ENCODE measurements at places on chromosomes 2 and 18. TPM values are rescaled to one million over a fixed set of nuclear protein-coding genes. Genes with fewer than 3 reads are reported as not detected.

The HOXD1 gene
- total RNA-seq = not detected

DNA sequence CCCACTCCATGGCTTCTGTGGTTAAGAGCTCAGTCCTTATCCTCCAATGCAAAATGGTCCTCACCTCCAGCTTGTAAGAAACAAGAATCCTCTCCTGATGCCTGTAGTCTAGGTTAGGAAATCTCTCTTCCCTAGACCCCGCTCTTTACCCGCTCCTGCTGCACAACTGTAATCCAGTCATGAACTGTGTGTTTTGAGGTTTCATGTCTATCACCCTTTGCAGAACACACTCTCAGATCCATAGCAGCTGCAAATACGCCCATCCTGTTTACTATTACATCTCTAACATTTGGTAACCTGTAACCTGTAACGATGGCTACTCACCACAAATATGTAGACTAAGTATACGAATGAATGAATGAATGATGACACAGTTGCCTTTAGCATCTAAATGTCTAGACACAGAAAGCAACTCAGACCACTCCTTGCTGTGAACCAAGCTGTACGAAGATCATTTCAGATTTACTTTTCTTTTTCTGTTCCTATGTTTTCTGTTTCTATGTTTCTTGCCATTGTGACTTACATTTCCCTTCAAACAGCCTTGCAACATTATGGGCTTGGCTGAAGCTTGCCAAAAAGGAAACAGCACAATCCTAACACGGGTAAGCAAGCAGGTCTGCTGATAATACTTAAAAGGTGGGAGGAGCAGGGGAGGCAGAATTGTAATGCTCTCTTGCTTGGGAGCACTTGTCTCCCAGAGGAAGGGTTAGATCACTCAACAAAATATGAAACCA lies 53.7 kb downstream of the EPHA4 start:
- no peak for ATAC-seq

DNA sequence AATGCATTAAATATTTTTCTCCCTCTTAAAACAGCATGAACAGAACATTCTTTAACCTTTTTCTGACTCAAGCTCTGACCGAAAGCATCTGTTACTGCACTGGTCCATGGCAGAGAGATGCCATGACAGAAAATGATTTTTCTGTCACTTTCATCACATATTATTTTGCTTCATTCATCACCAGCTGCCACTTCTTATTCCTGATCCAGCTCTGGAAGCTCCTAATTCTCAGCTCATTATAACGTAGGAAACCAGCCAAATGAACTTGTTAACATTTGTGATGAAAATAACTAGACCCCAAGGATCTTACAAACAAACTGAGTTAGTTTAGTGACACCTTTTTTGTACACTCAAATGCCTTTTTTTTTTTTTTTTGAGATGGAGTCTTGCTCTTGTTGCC lies 7.6 kb upstream of the CFLAR start:
- no peak for ATAC-seq

- no peak for ATAC-seq
Observed at GRCh38 chr2:239297142-239298004, 103.4 kb downstream of the HDAC4 start.

GRCh38 chr2:119704670-119705120 lies 25.7 kb downstream of the TMEM177 start:
- no peak for ATAC-seq

The BARD1 gene
- total RNA-seq = 23.7 TPM

The REG3G gene
- not detected for total RNA-seq

The NDUFB3 gene
- total RNA-seq = 51.7 TPM

- ATAC-seq = no peak
Observed at GRCh38 chr2:226122041-226122440, 677.6 kb downstream of the IRS1 start.

DNA sequence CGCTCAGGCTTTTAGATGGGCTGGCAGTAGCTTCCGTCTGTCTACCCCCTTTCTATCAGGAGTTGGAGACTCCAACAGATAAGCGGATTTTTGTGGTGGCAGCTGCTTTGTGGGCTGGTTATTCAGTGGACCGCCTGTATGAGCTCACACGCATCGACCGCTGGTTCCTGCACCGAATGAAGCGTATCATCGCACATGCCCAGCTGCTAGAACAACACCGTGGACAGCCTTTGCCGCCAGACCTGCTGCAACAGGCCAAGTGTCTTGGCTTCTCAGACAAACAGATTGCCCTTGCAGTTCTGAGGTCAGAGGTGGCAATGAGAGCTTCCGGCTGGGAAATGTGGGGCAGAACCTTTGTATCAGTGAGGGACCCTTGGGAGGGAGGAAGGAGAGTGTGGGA lies 14.8 kb downstream of the CAD start:
- ATAC-seq = no peak

GRCh38 chr2:197183355-197183754 lies 127.2 kb downstream of the ANKRD44 start:
- ATAC-seq = no peak

DNA sequence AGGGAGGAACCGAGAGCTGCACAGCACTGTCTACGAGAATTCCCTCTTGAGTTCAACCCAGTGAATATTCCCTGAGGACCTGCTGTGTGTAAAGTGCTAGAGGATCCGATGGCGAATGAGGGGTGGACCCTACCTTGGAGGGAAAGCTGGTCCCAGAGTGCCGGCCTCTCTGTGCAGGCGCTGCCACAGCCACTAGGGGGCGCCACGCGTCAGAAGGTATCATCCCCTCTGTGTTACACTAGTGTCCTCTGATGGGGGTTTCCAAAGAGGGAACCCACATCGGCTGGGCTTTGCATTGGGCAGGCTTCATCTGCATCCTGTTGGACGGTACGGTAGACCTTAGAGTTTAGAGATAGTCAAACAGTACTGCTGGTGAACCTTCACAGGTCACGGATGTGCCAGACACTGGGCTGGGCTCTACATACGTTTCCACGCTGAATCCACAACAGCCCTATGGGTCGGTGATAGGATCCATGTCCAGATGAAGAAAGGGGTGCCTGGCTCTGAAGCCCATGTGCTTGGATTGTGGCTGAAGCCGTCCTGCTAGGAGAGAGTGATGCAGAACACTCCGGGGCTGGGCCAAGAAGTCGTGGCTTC lies 39.0 kb downstream of the COA5 start:
- ATAC-seq = peak; percentile 43

The UGT1A8 gene
- total RNA-seq = not detected

The SERPINB12 gene
- not detected for total RNA-seq

DNA sequence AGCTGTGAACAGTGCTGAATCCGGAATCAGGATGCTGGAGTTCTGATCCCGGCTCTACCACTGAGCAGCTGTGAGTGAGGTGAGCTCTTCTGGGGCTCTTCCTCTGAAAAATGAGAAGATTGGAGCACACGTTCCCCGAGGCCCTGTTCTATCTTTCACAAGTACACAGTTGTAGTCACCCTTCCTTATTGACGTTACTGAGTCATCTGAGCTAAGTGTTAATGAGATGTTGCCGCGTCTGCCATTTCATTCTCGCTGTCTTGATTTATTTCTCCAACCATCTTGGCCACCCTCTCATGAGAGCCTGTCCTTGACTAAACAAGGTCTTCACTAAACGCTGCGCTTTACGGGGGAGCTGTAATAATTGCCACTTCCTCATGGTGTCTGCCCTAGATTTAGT lies 31.9 kb upstream of the EFR3B start:
- no peak for ATAC-seq

The PARD6G gene
- 14.0 TPM for total RNA-seq

The DSG2 gene
- 1.4 TPM for total RNA-seq

GRCh38 chr18:79274823-79275222 lies 120.9 kb upstream of the NFATC1 start:
- no peak for ATAC-seq

DNA sequence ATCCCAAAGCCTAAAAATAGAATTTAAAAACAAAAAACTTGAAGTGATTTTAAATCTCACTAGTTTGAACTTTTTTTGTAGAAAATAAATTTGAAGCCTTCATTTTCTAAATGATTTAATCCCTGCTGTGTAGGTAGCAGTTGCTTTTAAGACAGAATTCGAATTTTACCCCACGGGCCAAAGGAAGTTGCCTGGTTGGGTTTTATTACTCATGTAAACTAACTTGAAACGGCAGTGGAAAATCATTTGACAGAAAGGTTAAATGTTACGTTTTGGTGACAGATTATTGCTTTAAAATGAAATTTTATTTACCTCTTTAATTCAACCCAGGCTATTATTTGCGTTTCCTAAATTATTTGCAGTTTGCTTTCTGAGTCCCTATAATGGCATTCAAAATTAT lies 2.0 kb downstream of the MAPRE2 start:
- no peak for ATAC-seq

DNA sequence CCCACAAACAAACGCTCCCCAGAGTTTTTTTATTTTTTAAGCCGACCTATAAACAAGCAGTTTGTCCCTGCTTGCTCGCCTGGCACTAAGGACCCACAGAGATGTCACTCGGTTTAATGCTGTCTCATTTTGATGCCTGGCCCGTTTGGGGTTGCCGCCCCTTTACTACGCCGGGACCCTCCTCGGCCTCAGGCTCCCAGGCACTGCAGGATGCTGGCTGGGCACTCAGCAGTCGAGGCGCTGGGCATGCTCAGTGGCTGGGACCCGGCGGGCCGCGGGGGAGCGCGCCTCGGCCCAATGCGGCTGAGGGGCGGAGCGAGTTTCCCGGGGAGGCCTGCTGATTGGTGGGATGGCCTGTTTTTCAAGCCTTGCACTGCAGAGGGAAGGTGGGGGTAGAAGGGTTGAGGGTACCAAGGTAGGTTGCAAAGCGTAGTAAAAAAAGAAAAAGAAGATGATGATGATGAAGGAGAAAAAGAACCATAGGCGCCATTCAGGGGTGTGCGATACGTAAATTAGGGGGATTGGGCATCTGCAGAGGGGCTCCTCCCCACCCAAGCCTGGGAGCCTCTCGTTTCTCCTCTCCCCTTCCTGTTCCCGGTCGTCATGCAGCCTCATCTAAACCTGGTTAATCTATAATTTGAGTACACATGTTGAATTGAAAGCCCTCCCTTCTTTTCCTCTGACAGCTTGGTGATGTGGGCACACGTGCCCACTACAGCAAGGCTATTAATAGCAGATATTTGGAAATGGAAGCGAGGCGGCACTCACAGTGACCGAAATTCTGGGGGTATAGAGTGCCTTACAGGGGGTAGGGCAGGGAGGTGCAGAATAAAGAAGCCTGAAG lies 1.5 kb upstream of the IRS1 start:
- ATAC-seq = peak; percentile 73

The GBX2 gene
- not detected for total RNA-seq

DNA sequence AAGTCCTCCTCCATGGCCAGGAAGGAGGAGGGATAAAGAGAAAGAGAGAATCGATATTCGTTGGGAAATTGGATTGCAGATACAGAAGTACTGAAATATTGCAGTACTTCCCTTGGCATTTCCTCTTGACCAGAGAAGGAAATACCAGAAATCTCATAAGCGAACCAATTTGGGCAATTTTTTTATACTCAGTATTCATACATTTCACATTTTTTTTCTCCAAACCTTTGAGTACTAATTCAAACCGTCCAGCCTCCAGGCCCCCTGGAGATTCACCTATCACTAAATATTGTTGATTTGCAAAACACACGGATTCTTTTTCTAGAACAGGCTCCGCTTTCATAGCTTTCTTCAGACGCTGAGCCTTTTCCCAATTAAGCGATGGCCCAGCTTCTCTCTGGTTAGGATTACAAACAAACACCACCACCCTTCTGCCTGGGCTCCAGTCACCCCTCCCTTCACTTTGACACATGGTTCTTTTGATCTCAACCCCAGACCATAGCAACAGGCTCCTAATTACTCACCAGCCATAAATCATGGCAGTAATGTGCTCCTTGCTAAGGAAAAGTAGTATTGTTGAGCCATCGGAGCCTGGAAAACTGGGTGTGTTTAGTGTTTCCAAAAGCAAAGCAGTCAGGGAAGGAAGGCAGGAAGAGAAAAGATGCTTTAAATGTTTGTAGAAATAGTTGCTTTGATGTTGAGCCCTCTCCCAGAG lies 138.4 kb upstream of the CCDC68 start:
- no peak for ATAC-seq

GRCh38 chr2:239811806-239812560 lies 213.2 kb downstream of the NDUFA10 start:
- ATAC-seq = no peak

DNA sequence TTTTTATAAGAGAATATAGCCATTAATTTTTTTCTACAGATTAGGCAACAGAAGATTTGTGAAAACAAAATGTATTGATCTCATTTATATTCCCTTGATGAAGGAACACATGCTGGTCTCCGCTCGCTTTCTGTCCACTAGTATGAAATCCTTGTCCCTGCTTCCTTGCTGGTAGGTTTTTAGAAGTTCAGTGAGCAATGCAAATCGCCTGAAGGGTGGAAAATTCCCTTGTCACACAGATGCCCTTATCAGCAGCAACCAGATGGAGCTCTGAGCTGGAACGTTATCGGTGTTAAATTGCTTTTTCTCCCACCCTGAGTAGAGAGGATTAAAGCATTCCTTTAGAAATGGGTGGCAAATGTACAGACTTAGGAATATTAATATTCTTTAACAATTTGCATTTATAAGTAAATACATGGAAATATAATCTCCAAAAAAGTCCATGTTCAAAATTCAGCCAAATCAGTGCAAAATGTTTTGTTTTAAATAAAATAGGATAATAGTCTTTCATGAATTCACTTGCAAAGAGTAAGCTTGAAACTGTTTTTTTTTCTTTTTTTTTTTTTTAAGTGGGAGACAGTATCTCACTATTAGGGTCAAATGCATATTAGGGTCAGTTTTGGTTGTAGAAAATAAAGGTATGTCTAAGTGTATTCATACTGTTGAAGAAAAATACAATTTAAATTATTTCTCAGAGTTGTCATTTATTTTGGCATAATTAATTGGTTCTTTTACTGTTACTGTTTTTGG lies 164.0 kb upstream of the MYO3B start:
- ATAC-seq = no peak

The UGT1A5 gene
- total RNA-seq = not detected

- ATAC-seq = no peak
Observed at GRCh38 chr18:3029215-3029952, 16.4 kb upstream of the LPIN2 start.

GRCh38 chr18:29034113-29034856 lies 857.4 kb upstream of the CDH2 start:
- no peak for ATAC-seq

DNA sequence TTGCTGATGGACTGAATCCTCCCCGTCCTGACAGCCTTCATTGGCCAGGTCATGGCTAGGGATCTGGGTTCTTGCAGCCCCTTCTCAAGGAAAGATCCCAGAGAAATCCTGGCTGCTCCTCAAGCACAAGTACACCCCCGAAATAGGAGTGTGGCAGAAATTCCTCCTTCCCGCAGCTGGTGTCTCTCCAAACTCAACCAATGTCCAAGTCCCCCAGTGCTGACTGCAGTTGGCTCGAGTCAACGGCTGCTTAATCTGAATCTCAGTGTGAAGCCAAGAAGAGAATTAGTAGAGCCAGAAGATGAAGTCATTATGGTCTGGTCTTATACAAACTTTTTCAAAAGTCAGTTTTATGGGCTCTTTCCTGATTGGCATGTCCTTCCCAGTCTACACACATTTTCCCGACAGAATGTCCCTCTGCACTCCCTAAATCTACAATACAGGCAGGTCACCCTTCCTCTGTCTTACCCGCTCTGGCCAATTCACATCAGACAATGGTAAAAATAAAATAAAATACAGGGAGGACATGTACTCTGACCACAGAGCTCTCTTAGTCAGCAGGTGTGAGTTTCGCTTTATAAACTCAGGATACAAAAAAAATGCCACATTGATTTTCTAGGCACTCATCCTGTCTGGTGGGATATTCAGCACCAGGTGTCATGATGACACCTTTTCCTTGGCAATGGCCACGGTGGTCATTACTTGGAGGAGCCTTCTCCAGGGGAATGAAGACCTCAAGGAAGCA lies 76.9 kb upstream of the PAPOLG start:
- ATAC-seq = no peak

Measured in gastroesophageal sphincter (tissue), 4 donors.